ENCODE measurements at places on chromosomes 2 and 18.

DNA sequence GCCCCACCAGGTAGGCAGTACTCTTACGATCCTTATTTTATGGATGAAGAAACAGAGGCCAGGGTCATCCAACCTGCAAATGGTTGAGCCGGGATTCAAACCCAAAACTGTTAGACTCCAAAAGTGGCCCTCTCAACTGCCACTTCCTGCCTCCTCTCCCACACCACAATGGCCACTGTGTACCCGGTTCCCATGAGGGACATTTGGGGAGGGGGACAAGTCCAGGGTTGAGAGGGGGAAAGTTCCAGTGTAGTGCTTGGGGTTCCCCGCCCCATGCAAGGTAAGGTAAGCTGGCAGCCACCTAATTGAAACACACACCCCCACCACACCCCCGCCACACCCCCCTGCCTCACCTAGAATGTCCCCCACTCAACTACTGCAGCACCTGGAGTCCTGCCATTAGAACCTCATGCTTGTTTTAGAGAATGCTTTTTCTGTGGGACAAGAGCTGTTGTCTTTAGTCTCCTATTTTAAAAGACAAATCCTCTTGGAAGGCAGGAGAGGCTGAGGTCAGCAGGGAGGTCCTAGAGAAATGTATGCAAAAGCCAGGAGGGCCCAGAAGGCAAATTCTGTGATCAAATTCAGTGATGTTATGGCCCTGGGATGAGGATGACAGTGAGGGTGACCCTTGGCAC is 145.2 kb downstream of the ZFP36L2 start:
- H3K27me3 ChIP-seq: no peaks in the 10 kb centered on the region
- no peaks in the 10 kb centered on the region for H3K36me3 ChIP-seq
- H3K4me3 ChIP-seq: no peak overlapping the region
- no peak for DNase-seq

DNA sequence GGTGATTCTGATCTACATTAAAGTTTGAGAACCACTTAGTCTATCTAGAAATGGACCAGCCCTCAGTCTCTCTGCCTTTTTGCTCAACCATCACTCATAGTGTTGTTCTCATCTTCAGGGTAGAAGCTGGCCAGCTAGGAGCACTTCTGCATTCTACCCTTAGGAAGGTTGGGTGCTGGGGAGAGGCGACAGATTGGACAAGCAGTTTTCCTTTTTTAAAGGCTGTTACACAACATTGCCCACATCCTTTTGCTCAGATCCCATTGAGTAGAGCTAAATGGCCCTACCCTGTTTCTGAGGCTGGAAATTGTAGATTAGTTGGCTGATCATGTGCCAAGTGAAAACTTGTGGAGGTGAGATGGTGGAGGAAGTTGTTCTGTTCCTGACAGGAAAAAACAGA is 35.6 kb downstream of the OSBPL6 start:
- no peaks in the 10 kb centered on the region for H3K36me3 ChIP-seq
- peaks cover 1% of the 10 kb centered on the region for H3K27me3 ChIP-seq
- DNase-seq: no peak
- no peak overlapping the region for H3K27ac ChIP-seq
- no peak overlapping the region for H3K4me3 ChIP-seq
- no peaks in the 10 kb centered on the region for H3K4me1 ChIP-seq

- no peak overlapping the region for H3K27ac ChIP-seq
- DNase-seq: no peak
- H3K27me3 ChIP-seq: no peaks in the 10 kb centered on the region
- H3K36me3 ChIP-seq: no peaks in the 10 kb centered on the region
- peaks cover 5% of the 10 kb centered on the region for H3K4me1 ChIP-seq
These were observed 51.3 kb upstream of the ZNF397 start for GRCh38 chr18:35189510-35189909.

DNA sequence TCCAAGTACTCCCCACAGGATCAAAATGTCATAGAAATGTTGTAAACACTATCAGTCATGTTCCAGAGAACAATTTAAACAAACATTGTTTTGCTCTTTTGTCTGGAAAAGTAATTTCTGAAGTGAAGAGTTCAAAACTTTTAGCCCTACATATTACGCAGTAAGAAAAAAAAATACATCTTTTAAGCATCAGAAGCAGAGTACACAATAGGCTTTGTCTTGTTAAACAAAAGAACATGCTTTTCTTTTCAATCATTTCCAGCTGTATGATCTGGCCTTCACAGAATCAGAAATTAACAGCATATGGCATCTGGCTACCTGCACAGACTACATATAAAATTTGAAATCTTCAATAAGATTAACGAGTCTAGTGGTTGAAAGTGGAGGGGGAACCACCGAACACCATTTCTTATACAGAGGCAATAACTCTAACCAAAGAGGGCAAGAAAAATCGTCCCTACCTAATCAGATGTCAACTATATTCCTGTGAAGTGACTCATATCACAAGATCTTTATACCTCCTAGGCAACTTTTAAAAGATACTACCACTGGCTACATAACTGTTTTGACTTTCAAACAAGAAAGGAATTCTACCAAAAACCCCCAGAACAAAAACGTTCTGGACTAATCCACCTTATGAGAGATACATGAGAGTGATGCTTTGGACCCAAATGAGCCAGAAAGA is 149.3 kb downstream of the EXOC6B start:
- no peak overlapping the region for H3K27ac ChIP-seq
- H3K4me3 ChIP-seq: no peak overlapping the region
- H3K36me3 ChIP-seq: peaks cover 4% of the 10 kb centered on the region
- H3K27me3 ChIP-seq: no peaks in the 10 kb centered on the region
- no peak for DNase-seq

GRCh38 chr2:200713704-200714064 is 98.0 kb upstream of the BZW1 start:
- H3K27ac ChIP-seq: peak overlapping the region; percentile 100
- H3K36me3 ChIP-seq: no peaks in the 10 kb centered on the region
- H3K4me3 ChIP-seq: peak overlapping the region; percentile 74
- peaks cover 2% of the 10 kb centered on the region for H3K27me3 ChIP-seq

GRCh38 chr2:235713189-235713588 is 219.3 kb downstream of the AGAP1 start:
- no peaks in the 10 kb centered on the region for H3K36me3 ChIP-seq
- H3K4me1 ChIP-seq: no peaks in the 10 kb centered on the region

- no peak overlapping the region for H3K27ac ChIP-seq
- H3K4me3 ChIP-seq: no peak overlapping the region
- DNase-seq: no peak
- H3K36me3 ChIP-seq: no peaks in the 10 kb centered on the region
- H3K4me1 ChIP-seq: no peaks in the 10 kb centered on the region
These were observed 77.6 kb upstream of the ODC1 start for GRCh38 chr2:10525573-10526265.

GRCh38 chr2:27887111-27887510 is 3.1 kb downstream of the RBKS start:
- H3K4me3 ChIP-seq: no peak overlapping the region
- peaks cover 2% of the 10 kb centered on the region for H3K27me3 ChIP-seq
- H3K36me3 ChIP-seq: peaks cover 4% of the 10 kb centered on the region
- no peak overlapping the region for H3K27ac ChIP-seq

DNA sequence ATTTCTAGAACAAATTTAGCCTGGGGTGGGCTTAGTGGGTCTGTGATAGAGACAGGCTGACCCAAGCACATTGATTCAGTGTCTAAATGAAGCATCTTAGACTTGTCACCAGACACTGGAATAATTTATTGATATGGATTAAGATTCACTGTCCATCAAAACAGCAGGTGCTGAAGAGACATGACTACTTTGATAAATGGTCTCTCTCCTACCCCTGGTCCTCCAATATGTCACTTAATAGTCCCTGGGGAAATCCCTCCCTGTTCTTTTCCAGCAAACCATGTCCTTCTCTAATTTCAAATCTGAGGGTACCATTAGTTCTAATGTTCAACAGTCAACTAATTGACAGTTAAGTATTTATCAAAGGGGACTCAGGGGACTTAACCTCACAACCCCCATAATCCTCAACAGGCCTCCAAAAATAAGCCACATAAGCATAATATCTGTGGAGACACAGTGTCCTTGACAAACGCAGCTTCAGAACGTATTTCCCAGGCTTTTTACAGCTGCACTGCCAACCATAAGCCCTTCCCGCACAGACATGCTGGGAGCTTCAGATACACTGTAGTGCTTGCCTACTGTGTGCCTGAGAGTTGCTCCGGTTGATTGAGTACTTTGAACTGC is 391.0 kb downstream of the THSD7B start:
- peaks cover 5% of the 10 kb centered on the region for H3K27me3 ChIP-seq
- DNase-seq: no peak
- no peak overlapping the region for H3K27ac ChIP-seq
- H3K4me1 ChIP-seq: no peaks in the 10 kb centered on the region
- no peak overlapping the region for H3K4me3 ChIP-seq
- no peaks in the 10 kb centered on the region for H3K36me3 ChIP-seq

DNA sequence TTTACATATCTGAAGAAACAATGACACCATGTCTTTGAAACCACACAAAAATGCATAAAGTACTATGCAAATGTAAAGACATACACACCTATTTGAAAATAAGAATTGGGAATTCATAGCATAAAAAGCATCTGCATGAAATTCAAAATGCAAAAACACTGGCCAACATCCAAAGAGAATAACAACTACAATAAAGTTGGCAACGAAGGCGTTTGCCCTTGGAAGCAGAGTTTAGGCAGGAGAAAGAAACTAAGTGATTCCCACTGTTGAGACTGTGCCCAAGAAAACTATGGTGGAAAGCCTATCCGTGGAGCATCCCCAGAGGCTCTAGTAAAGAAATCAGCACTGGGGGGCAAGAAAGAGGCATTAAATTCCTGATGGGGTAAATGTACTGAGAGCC is 292.8 kb downstream of the RIT2 start:
- no peak overlapping the region for H3K27ac ChIP-seq
- H3K27me3 ChIP-seq: no peaks in the 10 kb centered on the region
- H3K4me1 ChIP-seq: no peaks in the 10 kb centered on the region
- H3K36me3 ChIP-seq: no peaks in the 10 kb centered on the region
- H3K4me3 ChIP-seq: no peak overlapping the region

- no peak for DNase-seq
- peaks cover 13% of the 10 kb centered on the region for H3K27me3 ChIP-seq
- H3K4me3 ChIP-seq: no peak overlapping the region
- no peaks in the 10 kb centered on the region for H3K4me1 ChIP-seq
These were observed 76.3 kb downstream of the MDH1 start for GRCh38 chr2:63665091-63665490.

DNA sequence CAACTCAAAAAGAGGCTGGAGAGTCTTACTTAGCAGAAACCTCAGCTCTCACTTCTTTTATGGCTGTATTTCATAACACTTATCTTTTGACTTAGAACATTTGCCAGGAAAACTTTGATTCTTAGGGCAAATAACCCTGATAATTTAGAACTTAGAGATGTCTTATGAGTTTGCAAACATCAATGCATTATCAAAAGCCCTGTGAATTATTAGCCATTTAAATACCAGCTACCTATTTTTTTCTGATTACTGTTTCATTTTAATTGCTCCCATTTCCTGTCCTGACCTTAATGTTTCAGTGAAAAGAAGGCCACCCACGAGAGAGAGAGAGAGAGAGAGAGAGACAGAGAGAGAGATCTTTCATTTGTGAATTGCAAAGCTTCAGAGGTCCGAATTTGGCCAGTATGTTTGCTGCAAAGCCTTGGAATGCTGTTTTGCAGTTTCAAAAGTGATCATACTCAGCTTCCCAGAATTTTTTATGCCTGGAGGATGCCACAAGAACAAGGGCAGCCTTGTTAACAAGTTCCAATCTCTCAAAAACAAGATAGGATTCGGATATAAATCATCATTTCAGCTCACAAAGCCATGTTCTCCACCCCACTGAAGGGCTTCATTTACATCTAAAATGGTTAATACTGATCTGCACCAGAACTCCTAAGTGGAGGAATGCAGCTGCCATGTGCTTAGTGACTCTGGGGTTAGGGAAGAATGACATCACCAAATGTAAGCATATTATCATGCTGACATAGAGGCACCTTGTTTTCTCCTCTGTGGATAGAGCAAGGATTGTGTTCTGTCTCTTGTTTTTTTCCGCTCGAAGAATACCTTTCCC is 478.2 kb downstream of the ARHGAP15 start:
- no peak overlapping the region for H3K27ac ChIP-seq
- no peak for DNase-seq
- peaks cover 14% of the 10 kb centered on the region for H3K4me1 ChIP-seq
- no peak overlapping the region for H3K4me3 ChIP-seq

DNA sequence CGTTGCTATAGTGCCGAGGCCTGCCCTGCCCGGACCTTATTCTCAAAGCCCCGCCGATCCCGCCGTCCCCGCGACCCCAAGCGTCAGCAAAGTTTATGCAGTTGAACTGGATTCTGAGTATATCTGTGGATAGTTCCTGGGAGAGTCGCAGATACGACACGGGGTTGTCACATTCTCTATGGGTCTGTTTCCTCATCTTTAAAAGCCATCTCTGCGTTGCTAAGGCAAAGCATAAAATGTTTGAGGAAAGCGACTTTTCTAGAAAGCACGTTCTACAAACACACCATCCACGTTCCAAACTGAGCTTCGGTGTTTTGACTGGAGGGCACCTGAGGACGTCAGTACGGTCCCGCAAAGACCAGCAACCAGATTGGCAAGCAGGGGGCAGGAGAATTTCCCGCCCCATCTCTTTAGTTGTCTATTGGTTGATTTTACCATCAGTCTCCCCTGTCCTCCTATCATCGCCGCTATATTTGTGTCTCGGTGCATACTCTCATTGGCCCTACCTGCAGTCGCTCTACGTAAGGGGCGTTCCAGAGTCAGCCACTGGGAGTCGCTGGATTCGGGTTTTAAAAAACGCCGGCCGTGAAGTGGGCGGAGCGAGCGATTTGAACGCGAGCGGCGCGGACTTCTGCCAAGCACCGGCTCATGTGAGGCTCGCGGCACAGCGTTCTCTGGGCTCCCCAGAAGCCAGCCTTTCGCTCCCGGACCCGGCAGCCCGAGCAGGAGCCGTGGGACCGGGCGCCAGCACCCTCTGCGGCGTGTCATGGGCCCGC is at the start of gene CENPA:
TSS of gene CENPA (plus strand) at position 626 of the 776 bp plus-strand sequence. CDS start at position 767, 141 bp downstream.
- peak; percentile 91 for DNase-seq
- peaks cover 17% of the 10 kb centered on the region for H3K27me3 ChIP-seq
- H3K36me3 ChIP-seq: peaks cover 26% of the 10 kb centered on the region

DNA sequence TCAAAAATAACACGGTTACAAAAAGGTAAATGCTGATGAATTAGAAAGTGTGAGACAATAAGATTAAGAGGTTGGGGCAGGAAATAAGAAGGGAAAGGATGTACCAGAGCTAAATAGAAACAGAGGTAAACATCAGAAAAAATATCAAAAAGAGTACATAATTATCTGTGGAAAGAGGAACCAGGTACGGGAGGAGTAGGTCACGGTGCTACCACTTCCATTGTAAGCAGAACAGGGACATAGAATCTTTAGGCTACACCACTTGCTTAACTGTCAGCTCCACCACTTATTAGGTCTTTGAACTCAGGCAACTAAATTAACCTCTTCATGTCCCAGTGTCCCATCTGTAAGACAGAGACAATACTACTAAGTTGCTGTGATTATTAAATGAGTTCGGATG is 350.3 kb downstream of the LRATD1 start:
- peaks cover 16% of the 10 kb centered on the region for H3K27me3 ChIP-seq
- no peak overlapping the region for H3K4me3 ChIP-seq
- H3K36me3 ChIP-seq: no peaks in the 10 kb centered on the region
